ENCODE measurements at places on chromosomes 6 and 20. TPM values are rescaled to one million over a fixed set of nuclear protein-coding genes. Genes with fewer than 3 reads are reported as not detected.
A peak's percentile ranks its signal among the peaks of the same experiment; 100 is the strongest.

The PBOV1 gene
- total RNA-seq: not detected

The OPRM1 gene
- not detected for total RNA-seq

The GNAS-AS1 gene
- total RNA-seq: 1.8 TPM

The PAX1 gene
- not detected for total RNA-seq

DNA sequence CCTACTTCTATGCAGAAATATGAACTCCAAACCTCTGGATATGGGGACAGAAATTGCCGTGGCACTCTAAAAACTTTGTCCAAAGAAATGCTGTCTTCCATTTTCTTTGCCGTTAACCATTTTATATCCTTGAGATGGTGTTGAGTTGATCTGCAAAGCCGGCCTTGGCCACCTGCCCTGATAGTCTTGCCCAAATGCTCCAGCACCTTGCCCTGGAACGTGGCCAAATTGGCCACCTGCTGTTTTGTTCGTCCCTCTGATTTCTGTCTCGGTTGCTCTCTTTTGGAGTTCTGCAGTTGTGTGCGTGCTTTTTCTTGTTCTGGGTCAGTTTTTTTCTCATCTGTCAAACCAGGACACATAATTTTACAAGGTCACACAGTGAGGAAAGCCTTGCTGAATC is 239.7 kb upstream of the GMDS start:
- DNase-seq: no peak

GRCh38 chr6:170291271-170292110 is 613 bp upstream of the DLL1 start:
- DNase-seq: no peak

- DNase-seq: no peak
Observed at GRCh38 chr6:43127180-43127579, 43.9 kb upstream of the SRF start.

DNA sequence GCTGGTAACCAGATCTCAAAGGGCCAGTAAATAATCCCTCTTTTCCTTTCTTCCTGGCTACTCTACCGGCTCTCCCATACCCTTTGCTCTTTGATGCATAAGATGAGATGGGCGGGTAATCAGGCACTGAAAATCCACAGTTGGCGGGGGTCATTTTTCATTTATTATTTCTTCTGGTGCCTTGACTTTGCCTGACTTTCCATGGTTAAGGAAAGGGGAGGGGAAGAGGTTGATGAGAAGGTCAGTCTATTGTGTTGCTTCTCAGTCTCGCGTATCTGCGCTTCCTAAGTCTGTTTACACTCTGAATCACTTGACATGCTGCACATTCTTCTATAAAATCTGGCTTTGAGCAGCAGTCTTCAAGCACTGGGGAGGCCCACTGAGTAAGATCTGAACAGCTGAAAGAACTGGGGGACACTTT is 121.1 kb upstream of the HDGFL1 start:
- DNase-seq: peak; percentile 22

DNA sequence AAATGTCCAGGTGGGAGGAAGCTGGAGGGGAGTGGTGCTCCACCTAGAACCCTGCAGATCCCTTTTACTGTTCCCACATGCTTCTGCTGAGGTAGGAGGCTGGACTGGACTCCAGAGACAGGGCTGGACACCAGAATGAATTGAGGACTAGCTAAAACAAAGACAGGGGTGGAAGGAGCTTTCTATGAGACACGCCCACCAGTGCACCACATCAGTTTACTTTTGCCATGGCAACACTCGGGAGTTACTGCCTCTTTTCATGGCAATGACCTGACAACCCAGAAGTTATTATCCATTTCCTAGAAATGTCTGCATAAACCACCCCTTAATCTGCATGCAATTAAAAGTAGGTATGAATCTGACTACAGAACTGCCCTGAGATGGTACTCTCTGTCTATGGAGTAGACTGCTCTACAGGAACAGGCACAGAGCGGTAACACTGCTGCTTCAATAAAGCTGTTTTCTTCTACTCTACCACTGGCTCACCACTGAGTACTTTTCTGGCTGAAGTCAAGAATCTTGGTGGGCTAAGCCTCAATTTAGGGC is 211.7 kb downstream of the TFAP2C start:
- no peak for DNase-seq

DNA sequence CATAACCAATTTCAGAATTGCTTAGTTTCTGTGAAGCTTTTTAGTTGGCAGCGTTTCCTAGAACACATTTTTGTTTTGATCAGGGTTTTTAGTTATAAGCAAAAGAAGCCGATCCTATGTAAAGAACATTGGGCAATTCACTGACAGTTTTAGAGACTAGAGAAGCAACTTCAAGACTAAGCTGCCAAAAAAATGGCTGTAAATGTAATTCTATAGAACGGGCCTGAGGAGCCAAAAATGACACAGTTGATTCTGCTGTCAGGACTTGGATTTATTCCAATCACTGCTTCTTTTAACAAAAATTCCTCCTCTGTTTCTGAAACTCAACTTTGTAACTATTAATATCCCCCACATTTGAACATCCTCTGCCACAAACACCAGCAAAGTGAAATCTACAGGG is 236.0 kb upstream of the EYS start:
- DNase-seq: no peak

DNA sequence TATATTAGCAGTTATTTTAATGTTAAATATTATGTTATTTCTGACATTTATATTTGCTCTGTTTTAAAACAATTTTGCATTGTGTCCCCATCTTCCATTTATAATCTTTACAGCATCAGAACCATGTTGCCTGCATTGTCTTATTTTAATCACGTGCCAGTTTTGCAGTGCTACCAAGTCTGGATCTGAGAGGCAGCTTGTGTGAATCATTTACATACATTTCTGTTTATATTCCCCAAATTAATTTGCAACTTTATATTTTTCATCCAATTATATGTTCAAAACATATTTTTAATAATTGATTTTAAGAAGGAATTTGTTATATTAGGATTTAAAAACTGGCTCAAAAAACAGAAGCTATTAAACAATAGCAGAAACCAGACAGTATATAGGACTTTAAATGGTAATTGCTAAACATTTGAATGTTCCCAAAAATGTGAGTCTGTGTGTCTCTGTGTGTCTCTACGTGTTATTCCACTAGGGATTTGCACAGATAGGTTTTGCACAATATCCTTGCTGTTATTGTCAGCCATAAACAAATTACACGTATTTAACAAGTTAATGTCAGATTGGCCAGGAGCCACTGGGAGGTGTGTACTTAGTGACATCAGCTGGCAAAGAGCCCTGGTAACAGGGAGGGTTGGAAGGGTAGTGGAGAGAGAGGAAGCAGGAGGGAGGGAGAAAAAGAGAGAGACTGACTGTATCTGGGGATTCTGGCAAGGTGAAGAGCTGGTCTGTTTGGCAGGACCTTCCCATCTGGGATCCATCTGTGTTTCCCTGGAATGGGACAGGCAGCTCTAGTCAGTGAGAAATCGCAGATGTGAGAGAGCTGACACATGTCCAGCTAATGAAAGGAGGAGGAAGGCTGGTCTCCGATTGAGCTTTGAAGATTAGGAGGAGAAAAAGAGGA is 72.1 kb downstream of the CBFA2T2 start:
- DNase-seq: peak; percentile 78

DNA sequence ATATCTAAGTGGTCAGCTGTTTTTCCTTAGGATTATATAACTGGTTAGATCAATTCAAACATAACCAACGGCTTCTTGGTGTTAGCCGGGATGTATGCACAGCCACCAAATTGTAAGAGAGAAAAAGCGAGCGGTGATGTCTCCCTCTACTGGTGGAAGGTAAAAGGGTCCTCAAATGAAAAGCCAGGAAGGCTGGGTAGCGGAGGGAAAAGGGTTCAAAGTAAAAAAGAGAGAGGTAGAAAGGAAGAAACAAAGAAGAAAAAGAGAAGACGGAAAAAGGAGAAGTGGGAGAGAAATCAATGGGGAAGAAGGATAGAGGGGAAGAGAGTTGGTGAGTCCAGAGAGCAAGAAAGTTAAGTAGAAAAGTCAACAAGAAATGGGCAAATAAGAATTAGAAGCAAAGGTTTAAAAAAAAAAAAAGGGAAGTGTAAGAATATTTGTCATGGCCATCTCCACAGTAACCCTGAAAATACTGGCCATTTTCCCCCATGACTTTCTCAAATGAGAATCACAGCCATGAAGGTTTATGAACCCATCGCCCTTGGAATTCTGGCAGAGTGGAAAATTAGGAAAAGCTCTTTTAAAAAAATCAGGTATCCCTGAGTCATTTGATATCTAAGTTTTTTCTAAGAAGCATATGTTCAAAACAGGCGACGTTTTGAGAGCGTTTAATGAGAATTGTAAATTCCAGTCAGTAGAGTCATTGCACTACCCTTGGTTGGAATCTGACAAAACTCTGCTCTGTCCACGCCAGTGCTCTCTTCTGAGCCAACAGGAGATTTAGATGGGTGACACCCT is 155.6 kb upstream of the SNX9 start:
- peak; percentile 69 for DNase-seq

GRCh38 chr6:170153436-170154319 is 137.2 kb downstream of the DLL1 start:
- no peak for DNase-seq
